Left kidney (tissue), 8 donors: ENCODE measurements at places on chromosomes 1 and 21. TPM values are rescaled to one million over a fixed set of nuclear protein-coding genes. Genes with fewer than 3 reads are reported as not detected.

- no peak for DNase-seq
Measured at GRCh38 chr1:232704694-232705680, 75.1 kb upstream of the SIPA1L2 start.

DNA sequence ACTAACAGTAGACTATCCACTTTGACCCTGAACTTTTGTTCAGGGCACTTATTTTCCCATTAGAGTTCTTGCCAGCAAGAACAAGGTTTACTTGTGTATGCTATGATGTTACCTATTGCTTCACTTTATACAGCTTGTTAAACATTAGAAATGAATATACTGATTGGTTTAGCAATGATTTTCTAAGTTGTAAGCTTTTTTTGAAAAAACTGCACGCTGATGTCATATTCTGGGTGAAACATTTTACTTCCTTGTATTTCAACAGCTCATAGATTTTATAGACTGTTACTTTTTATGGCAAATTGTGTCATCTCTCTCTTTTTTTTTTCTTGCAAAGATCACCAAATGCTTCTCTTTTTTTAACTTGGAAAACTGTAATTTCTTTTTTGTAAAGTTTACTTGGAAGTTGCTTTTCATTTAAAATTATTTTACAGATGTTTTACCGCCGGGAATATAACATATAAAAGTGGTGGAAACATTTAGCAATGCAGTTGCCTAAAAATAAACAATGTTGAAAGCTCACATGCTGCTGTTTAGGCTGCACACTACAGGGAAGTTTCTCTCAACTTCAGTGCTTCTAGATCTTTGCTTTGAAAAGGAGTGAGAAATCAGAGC is 215.3 kb upstream of the NFIA start:
- DNase-seq = no peak

DNA sequence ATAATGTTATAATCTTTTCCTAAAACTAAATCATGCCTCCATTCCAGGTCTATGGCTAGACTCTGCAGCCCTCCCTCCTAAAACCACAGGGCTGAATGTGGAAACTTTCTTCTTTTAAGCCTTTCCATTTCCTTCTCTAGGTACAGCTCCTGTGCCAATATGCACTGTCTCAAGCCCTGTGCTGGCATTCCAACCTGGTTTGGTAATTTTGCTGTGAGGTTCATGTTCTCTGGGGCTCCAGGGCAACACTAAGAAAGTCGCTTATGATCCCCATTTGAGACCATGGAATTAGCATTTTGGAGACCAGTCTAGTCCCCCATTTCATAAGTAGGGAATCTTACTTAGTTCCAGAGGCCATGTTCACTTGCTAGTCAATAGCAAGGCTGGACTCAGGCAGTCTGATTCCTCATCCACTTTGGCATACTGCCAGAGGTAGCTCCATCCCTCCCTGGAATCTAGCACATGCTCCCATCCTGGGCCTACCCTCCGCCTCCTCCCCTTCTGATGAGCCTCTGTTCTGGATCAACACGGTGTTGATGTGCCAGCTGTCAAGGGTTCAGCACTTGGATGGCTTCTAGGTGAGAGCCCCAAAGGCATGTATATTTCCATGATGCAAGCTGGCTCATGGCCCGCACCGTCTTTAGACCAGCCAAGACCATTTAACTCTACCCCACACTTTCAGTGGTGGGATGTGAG is 36.5 kb downstream of the ZMYND12 start:
- DNase-seq = no peak

MTX1 gene
- 40.7 TPM for polyA plus RNA-seq

AMIGO1 gene
- polyA plus RNA-seq = 6.2 TPM

- DNase-seq = no peak
Measured at GRCh38 chr1:238778113-238778512, 608.3 kb upstream of the CHRM3 start.

DNA sequence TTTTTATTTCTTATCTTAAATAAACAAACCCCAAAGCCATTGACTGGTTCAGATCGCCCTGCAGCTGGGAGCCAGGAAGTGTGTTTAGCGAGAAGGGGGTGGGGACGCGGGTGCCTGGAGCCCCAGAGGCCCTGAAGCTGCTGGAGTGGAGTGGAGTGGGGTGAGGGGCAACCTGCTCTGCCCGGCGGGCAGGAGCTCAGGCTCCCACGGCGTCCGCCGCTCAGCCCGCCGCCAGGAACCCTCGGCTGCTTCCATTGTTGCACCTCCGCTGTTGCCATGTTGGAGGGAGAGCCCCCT is 673 bp downstream of the PIK3C2B start:
- DNase-seq = no peak

GPA33 gene
- polyA plus RNA-seq = 1.1 TPM

DNA sequence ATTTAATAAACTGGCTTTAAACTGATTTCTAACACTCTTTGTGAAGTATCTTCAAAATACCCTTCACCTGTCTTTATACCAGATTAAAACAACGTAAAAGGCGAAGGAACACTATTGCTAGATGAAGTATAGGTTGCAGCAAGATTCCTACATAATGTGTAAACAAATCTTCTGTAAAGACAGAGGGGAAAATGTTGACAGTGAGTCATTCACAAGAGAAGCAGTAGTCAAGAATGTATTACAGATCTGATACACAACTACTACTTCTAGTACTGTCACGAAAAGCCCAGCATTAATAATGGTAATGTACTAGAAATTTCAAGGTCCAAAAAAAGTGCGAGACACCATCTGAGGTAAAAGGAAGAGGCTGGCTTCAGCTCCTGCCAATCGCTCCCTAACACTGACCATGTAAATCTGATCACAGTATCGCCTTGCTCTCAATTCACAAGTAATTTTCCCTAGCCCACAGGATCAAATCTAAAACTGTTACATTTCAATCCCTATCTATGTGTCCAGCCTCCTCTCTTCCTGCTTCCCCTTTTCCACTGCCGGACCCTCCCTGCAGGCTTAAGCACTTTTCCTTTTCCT is 290.4 kb downstream of the AKT3 start:
- DNase-seq = no peak

SEMA6C gene
- 29.8 TPM for polyA plus RNA-seq

BRDT gene
- polyA plus RNA-seq = not detected

- DNase-seq = peak; percentile 47
Measured at GRCh38 chr1:117093091-117093534, 28.4 kb downstream of the TRIM45 start.

STXBP3 gene
- 85.0 TPM for polyA plus RNA-seq

DNA sequence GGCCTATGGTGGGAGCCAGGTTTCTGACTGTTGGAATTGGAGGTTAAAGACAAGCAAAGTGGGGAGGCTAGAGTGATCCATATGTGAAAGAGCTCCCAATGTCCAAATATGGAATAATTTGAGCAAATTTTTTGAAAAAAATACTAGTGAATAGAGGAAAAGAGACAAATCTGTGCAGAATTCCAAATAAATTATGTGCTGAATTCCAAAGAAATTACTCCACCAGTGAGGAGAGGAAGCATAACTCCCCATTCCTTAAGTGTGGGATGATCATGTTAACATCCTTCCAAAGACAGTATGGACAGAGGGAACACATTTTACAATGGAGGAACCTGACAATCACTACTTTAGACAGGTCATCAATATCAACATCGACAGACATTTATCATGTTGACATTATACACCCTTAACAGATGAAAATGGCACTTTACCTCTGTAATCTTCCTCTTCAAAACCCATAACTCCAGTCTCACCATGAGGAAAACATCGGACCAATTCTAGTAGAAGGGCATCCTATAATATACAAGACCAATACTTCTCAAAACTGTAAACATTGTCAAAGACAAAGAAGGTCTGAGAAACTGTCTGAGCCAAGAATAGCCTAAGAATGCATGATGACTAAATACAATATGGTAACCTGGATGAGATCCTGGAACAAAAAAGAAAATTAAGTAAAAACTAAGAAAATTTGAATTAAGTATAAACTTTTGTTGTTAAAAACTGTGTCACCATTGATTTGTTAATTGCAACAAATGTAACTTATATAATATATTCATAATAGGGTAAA is 71.5 kb upstream of the RGS4 start:
- DNase-seq = no peak

- DNase-seq = no peak
Measured at GRCh38 chr1:245988393-245989078, 518.5 kb downstream of the SMYD3 start.

- DNase-seq = no peak
Measured at GRCh38 chr1:61157468-61157987, 75.2 kb downstream of the NFIA start.
